Transverse colon (tissue), 4 donors: ENCODE measurements at places on chromosomes 16 and 17. TPM values are rescaled to one million over a fixed set of nuclear protein-coding genes. Genes with fewer than 3 reads are reported as not detected.

DNA sequence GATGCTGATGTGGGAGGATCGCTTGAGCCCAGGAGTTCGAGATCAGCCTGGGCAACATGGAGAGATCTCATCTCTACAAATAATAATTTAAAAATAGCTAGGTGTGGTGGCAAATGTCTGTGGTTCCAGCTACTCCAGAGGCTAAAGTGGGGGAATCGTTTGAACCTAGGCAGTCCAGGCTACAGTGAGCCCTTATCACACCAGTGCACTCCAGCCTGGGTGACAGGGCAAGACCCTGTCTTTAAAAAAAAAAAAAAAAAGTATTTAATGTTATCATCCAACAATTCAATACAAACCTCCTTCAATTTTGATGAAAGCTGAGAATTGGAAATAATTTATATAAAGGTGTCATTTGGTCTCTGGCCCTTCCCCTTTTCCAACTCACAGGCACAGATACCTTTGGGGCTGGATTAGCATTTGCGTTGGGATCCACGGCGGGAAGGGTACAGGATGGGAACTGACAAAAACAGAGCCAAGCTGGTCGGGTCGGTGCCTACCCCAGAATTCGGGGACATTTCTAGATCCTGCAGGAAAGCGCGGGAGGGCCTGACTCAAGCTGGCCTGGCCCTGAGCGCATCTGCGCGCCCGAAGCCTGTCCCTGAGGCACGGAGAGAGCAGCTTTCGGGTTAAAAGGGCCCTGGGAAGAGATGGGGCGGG is 860 bp upstream of the DCAF7 start:
- no peaks in the 10 kb centered on the region for H3K27me3 ChIP-seq
- no peak for DNase-seq
- H3K27ac ChIP-seq = peak overlapping the region; percentile 95
- no peaks in the 10 kb centered on the region for H3K36me3 ChIP-seq
- peaks cover 35% of the 10 kb centered on the region for H3K4me1 ChIP-seq
- H3K4me3 ChIP-seq = peak overlapping the region; percentile 99

DNA sequence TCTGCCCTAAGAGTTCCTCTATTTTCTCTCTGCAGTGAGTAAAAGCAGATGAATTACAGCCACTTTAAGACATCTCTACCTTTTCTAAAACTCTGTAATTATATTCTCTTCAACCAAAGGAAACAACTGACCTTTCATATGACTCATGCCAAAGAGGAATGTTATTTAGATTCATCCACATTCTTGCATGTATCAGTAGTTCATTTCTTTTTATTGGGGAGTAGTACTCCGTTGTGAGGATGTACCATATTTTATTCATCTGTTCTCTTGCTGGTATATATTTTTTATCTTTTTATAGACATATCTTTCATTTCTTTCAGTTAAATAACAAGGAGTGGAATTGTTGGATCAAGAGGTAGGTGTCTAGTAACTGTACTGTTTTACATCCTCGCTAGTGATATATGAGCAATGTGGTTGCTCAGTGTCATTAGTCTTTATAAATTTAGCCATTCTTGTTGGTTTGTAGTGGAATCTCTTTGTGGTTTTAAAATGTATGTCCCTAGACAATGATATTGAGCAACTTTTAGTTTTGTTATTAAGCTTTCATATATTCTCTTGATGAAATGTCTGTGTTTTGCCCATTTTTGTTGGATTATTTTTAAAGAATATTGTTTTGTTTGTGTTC is 7.8 kb upstream of the MYH8 start:
- no peaks in the 10 kb centered on the region for H3K36me3 ChIP-seq
- no peak overlapping the region for H3K27ac ChIP-seq
- no peak overlapping the region for H3K4me3 ChIP-seq
- no peaks in the 10 kb centered on the region for H3K4me1 ChIP-seq
- DNase-seq = no peak

DNA sequence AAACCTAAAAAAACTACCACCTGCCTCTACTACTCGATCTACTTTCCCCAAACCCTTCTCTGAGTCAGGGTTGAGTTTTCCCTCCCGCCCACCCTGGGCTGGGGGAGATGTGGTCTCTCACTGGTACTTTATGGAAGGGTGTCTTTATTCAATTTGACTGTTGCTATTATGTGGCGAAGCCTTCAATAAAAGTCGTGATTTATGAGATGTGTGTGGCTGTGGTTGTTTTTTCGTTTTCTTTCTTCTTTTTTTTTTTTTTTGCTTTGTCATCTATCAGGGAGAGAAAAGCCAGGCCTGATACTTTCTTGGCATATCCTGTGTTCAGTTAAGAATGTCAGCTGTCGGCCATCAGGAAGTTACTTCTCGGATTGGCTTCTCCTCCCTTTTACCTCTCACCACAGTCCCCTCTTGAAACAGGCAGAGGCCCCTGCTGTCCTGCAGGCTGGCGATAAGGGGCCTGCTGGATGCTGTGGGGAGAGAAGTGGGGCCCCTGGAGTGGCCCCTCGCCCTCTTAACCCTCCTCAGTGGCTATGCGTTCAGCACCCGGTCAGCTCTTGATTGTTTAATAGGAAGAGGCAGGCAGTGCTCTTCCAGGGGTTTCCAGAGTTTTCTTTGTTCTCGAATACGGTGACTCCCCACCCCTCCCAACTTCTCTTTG is 123.0 kb downstream of the MSI2 start:
- H3K4me1 ChIP-seq = no peaks in the 10 kb centered on the region
- no peak for DNase-seq
- H3K27me3 ChIP-seq = no peaks in the 10 kb centered on the region
- H3K27ac ChIP-seq = no peak overlapping the region
- no peaks in the 10 kb centered on the region for H3K36me3 ChIP-seq

DNA sequence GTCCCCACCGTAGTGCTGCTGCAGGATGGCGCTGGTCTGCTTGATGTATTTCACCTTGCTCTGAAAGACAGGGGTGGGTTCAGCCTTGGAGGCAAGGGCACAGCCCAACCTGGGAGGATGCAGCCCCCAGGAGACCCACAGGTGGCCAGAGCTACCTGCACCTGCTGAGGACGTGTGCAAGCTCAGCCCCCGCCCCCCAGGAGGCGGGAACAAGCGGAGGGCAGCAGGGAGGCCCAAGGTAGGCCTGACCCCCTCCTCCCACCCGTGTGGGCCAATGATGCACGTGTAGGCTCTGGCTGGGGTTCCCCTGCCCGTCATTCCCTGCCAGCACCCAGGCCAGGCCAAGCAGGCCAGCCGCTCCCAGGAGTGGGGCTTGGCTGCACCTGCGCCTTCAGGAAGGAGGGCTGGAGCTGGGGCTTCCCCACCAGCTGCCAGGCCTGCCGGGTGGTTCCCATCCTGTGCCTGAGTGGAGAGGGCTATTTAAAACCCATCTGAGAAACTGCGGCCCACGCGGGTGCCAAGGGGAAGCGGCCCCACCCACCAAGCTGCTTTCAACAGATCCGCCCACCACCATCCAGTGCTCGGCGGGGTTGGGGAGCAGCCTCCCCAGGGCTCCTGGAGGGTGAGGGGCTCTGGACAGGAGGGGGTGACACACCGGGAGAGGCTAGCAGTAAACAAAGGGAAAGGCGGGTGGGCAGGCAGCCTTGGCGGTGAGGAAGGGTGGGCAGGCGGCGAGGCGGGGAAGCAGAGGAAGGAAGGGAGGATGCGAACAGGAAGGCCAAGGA is 3.8 kb downstream of the NTHL1 start:
- no peaks in the 10 kb centered on the region for H3K36me3 ChIP-seq
- H3K27ac ChIP-seq = peak overlapping the region; percentile 86
- H3K27me3 ChIP-seq = no peaks in the 10 kb centered on the region
- peaks cover 84% of the 10 kb centered on the region for H3K4me1 ChIP-seq
- H3K4me3 ChIP-seq = no peak overlapping the region

GRCh38 chr16:51994597-51994996 is 552.3 kb downstream of the TOX3 start:
- no peaks in the 10 kb centered on the region for H3K4me1 ChIP-seq
- no peak overlapping the region for H3K27ac ChIP-seq
- H3K36me3 ChIP-seq = no peaks in the 10 kb centered on the region

DNA sequence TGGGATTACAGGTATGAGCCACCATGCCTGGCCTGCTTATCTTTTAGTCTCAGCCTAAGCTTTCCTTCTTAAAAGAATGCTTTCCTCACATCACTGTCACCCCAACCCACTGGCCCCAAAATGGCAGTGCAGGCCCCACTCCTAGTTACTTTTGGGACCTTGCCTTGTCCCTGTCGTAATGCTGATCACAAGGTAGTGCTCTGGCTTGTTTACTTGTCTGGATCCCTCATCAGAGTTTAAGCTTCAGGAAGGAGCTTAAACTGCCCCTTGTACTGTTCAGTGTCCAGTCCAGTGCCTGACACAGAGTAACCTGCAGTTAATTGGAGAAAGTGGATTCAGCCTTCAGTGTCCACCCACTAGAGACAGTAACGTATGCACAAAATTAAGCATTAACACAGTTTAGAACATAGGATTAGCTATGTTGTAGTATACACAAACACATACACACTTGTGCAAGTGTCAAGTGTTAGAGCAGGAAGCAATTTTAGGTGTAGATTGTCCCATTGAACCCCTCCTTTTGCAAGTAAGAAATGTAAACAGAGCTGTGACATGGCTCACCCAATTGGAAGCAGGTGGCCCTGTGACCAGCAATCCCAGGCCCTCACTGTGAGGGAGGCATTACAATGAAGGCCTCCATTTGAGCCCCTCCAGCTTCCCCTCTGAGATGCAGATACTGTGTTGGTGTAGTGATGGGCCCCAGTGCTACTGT is 44.2 kb downstream of the LDHD start:
- H3K36me3 ChIP-seq = no peaks in the 10 kb centered on the region
- H3K27me3 ChIP-seq = no peaks in the 10 kb centered on the region
- H3K4me3 ChIP-seq = no peak overlapping the region
- DNase-seq = no peak
- H3K27ac ChIP-seq = peak overlapping the region; percentile 51
- H3K4me1 ChIP-seq = peaks cover 42% of the 10 kb centered on the region

DNA sequence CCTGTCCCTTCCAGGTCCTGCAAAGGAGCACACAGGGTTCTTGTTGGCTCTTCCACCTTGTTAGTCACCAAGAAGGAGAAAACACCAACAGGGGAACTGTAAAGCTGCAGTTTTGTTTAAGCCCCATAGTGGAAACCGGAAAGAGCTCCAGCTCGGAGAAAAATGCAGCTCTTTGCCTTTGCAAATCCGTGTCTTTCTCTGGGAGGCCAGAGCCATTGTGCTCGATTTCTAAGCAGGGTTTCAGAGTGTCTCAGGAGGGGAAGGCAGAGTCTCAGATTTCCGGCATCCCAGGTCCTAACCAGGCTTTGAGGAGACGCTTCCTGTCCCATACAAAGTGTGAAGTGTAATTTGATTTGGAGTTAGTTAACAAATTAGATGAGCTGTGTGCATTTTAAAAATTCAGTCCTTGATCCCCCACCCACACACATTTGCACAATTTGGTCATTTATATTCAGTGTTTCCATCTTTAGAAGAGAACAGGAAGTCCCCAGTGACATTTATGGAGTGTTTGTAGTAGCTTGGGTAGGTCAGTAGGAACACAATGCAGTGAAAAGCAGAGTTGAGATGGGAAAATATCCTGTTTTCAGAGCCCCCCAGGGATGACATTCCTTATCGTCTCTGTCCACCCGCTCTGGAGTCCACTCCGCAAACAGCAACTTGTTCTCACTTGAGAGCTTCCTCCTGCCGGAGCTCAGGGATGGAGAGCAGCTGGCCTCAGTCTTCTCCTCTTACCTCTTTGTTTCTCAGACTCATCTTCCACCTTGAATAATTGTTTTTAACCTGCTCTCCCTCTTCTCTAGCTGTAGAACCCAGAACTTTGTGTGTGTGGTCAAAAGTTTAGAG is 331.9 kb downstream of the SEC14L1 start:
- H3K4me1 ChIP-seq = peaks cover 65% of the 10 kb centered on the region
- DNase-seq = no peak
- H3K36me3 ChIP-seq = no peaks in the 10 kb centered on the region
- H3K4me3 ChIP-seq = no peak overlapping the region
- peak overlapping the region; percentile 80 for H3K27ac ChIP-seq
- H3K27me3 ChIP-seq = no peaks in the 10 kb centered on the region

DNA sequence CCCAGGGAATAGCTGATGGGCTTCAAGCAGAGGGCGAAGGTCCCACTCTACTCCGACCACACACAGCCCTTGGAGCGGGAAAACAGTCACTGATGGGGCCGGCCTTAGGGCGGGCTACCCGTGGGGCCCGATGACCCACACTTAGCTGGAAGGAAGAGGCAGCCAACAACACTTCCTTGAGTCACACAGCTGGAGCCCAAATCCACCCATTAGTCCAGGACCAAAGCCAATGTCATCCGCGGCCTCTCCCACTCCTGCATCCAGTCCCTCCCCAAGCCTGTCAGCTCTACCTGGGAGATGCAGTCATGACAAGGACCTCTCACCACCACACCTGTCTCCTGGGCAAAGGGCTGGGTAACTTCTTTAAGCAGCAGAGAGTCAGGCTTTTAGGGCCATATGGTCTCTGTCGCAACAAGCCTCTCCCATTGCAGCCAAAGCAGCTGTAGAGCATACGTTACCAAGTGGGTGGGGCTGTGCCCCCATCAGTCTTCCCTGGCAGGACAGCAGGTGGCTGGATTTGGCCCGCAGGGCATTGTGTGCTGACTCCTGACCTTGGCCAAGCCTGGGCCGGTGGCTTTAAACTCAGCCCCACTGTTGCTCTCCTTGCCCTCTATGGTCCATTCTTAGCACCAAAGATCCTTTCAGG is 110.7 kb downstream of the SOCS1 start:
- no peak overlapping the region for H3K27ac ChIP-seq
- H3K36me3 ChIP-seq = no peaks in the 10 kb centered on the region
- DNase-seq = no peak
- no peak overlapping the region for H3K4me3 ChIP-seq

DNA sequence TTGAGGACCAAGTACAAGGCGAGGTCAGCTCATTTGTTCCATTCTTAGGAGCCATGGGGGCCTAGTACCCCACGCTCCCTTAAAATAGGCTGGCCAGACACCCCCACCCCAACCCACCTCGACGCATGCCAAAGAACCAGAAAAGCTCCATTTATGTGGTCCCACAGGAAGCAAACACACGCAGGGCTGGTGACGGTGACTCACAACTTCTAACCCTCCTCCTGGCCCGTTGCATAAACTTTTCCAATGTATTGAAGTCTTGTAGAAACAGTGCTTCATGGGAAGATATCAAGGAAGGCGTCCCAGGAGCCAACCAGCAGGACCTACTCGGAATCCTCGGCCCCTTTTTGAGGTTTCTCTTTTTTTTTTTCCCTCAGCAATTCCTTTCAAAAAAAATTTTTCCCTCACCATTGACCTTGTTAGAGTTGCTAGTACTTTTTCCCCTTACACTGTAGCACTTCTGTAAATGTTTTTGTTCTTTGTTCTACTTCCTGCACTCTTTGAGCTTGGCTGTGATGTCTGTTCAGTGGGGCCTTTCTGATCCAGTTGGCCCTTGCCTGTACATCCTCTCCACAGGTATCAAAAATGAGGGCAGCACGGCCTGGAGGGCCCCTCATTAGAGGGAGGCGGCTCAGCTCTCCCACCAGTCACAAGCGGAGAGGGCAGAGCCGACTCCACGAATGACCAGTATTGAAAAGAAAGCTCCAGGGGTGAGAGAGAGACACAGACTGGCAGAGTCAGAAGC is 208.3 kb downstream of the RGS9 start:
- H3K27me3 ChIP-seq = no peaks in the 10 kb centered on the region
- no peak overlapping the region for H3K27ac ChIP-seq
- H3K4me3 ChIP-seq = no peak overlapping the region
- H3K4me1 ChIP-seq = no peaks in the 10 kb centered on the region
- no peaks in the 10 kb centered on the region for H3K36me3 ChIP-seq

- H3K4me3 ChIP-seq = no peak overlapping the region
- DNase-seq = no peak
- no peaks in the 10 kb centered on the region for H3K27me3 ChIP-seq
- no peak overlapping the region for H3K27ac ChIP-seq
- H3K36me3 ChIP-seq = no peaks in the 10 kb centered on the region
Measured at GRCh38 chr17:56457501-56457900, 136.0 kb upstream of the NOG start.

Gene DCUN1D3
- 9.4 TPM for total RNA-seq

Gene CDT1
- total RNA-seq = not detected
